Activated CD4-positive, alpha-beta T cell treated with anti-CD3 and anti-CD28 coated beads for 36 hours (primary cell): ENCODE measurements at places on chromosomes 1 and 21. TPM values are rescaled to one million over a fixed set of nuclear protein-coding genes. Genes with fewer than 3 reads are reported as not detected.

GJA9 gene
- total RNA-seq = not detected

CRYBG2 gene
- total RNA-seq = 1.5 TPM

TRAF3IP3 gene
- total RNA-seq = 136 TPM

EVA1C gene
- total RNA-seq = 10.4 TPM

CA6 gene
- 0.27 TPM for total RNA-seq

SCCPDH gene
- total RNA-seq = 17.1 TPM

OR10K1 gene
- total RNA-seq = not detected

TTC39A gene
- total RNA-seq = not detected

CD34 gene
- total RNA-seq = 0.02 TPM

NR1I3 gene
- not detected for total RNA-seq

COL8A2 gene
- 0.05 TPM for total RNA-seq

FAM167B gene
- 0.82 TPM for total RNA-seq

CRNN gene
- not detected for total RNA-seq

ADARB1 gene
- total RNA-seq = 32.8 TPM

EFNA3 gene
- total RNA-seq = 6.9 TPM

PDZK1 gene
- total RNA-seq = not detected

CDC42 gene
- total RNA-seq = 298 TPM

KIF17 gene
- 0.25 TPM for total RNA-seq

ARHGAP30 gene
- total RNA-seq = 165 TPM

TIPRL gene
- total RNA-seq = 52.5 TPM

IKBKE gene
- total RNA-seq = 15.3 TPM

MYBPH gene
- total RNA-seq = not detected

PCP4 gene
- total RNA-seq = not detected

OR2T11 gene
- total RNA-seq = not detected

TAS1R1 gene
- 0.07 TPM for total RNA-seq

ARHGEF19 gene
- total RNA-seq = 4.9 TPM

SPRR1A gene
- total RNA-seq = not detected

MYOC gene
- not detected for total RNA-seq

SPRR2F gene
- not detected for total RNA-seq

FNDC5 gene
- total RNA-seq = not detected

CFHR5 gene
- not detected for total RNA-seq

IVL gene
- not detected for total RNA-seq

SPSB1 gene
- total RNA-seq = 5.7 TPM

PLA2G4A gene
- 0.62 TPM for total RNA-seq

BEND5 gene
- total RNA-seq = 25.9 TPM

OR10J1 gene
- not detected for total RNA-seq

RHCE gene
- 1.0 TPM for total RNA-seq

DMRTA2 gene
- total RNA-seq = not detected

CCDC30 gene
- 2.3 TPM for total RNA-seq

VCAM1 gene
- total RNA-seq = not detected

FMO5 gene
- 0.37 TPM for total RNA-seq

GSTM5 gene
- total RNA-seq = 0.25 TPM

CAMK1G gene
- total RNA-seq = 0.23 TPM

SLC16A4 gene
- total RNA-seq = 0.14 TPM

KCNJ6 gene
- not detected for total RNA-seq

LCE1A gene
- not detected for total RNA-seq

SFN gene
- total RNA-seq = 0.87 TPM

UTS2 gene
- total RNA-seq = not detected

AMIGO1 gene
- total RNA-seq = 2.0 TPM

LRRC8C gene
- total RNA-seq = 37.1 TPM

INSRR gene
- 0.18 TPM for total RNA-seq

NUAK2 gene
- 2.3 TPM for total RNA-seq

CACNA1S gene
- total RNA-seq = not detected
